ENCODE measurements at places on chromosomes 2 and 18.

GRCh38 chr2:215270118-215270451 is 41.8 kb upstream of the ATIC start:
- DNase-seq, result no peak

GRCh38 chr2:15009681-15010080 is 377.2 kb downstream of the LRATD1 start:
- DNase-seq, result no peak

GRCh38 chr2:221025398-221025797 is 546.7 kb downstream of the EPHA4 start:
- no peak for DNase-seq

GRCh38 chr18:805008-805754 is 6.9 kb downstream of the YES1 start:
- no peak for DNase-seq

- DNase-seq, result no peak
Observed at GRCh38 chr2:11370377-11371091, 26.1 kb upstream of the ROCK2 start.
